ENCODE measurements at places on chromosomes 7 and 10.

DNA sequence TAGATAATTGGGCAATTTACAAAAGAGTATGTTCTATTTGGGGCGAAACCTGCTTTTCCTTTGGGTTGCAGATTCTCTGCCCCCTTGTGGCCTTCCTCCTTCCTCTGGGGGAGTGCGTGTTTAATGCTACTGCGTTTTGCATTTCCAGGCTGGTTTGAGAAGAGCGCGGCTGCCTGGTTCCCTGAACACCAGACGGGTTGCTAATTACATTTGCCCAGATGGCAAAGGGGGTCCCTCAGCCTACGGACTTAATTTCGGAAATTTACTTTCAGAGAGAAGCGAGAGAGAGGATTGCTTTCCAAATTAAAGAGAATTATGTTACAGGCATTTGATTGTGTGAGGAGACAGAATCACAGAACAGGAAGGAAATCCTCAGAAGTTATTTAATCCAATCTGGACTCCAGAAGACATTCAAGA, 91.9 kb upstream of the JAZF1 start:
- peak; percentile 46 for DNase-seq

DNA sequence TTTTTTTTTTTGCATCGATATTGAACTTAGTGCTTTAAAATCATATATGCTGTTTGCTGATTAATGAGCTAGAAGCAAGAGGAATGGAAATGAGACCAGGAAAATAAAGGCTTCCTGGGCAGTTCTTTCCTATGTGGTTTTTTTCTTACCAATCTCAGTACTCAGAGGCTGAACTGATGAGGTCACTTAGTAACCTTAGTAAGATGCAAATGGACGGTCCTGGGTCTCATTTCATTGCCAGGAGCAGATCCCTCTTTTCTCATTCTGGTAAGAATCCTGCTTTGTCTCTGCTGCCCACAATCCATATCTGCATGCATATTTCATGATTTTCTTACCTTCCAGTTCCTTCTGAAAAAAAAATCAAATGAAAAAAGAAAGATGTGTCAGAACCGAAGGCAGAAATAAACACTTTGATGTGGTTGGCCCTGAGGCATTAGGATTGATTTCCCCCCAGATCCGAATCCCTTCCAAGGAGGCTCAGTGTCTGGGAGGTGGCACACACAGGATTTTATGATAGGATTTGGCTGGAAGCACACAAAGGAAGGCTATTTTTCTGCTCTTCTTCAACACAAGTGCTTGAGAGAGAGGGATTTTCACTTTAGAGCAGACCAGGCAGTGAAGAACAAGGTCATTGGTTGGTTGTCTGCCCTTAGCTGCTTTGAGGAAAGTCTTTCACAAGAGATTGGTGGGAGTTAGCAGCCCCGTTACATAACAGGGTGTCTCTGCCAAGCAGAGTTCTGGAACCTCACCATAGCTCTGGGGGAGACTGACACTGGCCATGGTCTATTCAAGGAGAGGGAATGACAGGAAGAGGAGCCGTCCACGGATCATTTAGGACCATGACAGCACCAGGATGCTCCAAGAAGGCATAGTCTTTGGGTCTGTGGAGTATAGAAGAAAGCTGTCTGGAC, 150.0 kb downstream of the CAMK1D start:
- peak; percentile 40 for DNase-seq

DNA sequence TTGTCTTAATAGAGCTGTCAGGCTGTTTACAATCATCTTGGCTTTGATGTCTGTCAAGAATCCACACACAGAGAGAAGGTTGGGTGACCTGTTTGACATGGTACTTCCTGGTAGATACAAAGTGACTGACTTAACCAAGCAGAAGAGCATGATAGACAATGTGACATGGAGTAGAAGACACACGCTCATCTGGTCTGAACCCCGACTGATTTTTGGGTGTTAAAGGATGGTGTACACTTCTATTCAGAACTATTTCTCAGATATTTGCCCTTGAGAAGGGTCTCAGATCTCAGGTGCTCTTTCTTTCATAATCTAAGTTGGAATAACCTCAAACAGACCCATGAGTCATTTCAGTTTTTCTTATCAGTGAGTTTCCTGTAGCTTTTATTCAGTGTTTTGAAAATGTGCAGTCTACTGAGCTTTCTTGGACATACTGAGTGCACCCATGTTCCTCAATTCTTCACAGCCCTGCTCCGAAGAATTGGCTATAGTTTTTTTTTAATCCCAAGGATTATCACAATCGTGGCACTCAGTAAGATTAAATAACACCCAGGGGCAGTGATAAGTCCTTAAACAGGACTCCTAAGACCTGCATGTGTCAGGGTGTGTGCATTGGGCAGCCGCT, 46.4 kb upstream of the NXPH1 start:
- DNase-seq, result no peak

- DNase-seq, result peak; percentile 86
These were observed 18.0 kb downstream of the STX1A start for GRCh38 chr7:73701357-73701995.

- DNase-seq, result no peak
These were observed 75.6 kb upstream of the TCERG1L start for GRCh38 chr10:131387018-131387529.

- DNase-seq, result no peak
These were observed 321.3 kb downstream of the AUTS2 start for GRCh38 chr7:69919426-69920111.

- DNase-seq, result no peak
These were observed 66.8 kb downstream of the POU6F2 start for GRCh38 chr7:39044489-39044888.

DNA sequence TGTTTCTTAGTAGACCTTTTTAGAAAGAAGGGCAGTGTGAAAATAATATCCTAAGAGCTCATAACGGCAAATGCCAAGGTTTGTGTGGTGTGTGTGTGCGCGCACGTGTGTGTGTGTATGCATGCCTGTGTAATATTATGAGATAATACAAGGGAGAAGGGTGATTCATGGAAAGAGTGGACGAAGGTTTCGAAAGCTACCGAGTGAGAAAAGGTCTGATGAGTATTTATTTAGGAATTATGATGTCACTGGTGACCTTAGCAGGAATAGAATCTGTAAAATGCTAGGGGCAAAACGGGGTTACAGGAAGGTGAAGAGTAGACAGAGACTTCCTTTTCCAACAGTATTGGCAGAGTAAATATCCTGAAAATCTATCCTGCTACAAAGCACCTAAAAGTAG, 107.3 kb downstream of the AHR start:
- no peak for DNase-seq

GRCh38 chr7:113120647-113121046, 2.3 kb upstream of the SMIM30 start:
- DNase-seq, result no peak

GRCh38 chr10:112716076-112716475, 234.0 kb upstream of the TCF7L2 start:
- no peak for DNase-seq

- no peak for DNase-seq
These were observed 15.0 kb upstream of the MSS51 start for GRCh38 chr10:73448384-73448783.

DNA sequence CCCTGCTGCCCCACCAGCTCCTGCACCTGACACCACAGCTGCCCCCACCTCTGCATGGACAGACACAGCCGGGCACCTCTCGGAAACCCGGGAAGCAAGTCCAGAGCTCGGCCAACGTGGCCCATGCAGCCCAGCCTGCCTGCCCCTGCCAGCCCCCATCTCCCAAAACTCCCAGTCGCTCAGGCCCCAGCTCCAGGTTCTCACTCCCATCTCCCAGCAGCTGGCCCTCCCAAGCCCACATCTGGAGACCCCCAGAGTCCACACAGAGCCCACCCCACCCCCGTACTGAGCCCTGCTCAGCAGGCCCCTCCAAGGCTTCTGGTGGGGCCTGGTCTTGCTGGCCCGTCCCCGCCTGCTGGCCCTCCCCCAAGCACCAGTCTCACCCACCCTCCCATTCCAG, 32.2 kb upstream of the UTF1 start:
- DNase-seq, result no peak

DNA sequence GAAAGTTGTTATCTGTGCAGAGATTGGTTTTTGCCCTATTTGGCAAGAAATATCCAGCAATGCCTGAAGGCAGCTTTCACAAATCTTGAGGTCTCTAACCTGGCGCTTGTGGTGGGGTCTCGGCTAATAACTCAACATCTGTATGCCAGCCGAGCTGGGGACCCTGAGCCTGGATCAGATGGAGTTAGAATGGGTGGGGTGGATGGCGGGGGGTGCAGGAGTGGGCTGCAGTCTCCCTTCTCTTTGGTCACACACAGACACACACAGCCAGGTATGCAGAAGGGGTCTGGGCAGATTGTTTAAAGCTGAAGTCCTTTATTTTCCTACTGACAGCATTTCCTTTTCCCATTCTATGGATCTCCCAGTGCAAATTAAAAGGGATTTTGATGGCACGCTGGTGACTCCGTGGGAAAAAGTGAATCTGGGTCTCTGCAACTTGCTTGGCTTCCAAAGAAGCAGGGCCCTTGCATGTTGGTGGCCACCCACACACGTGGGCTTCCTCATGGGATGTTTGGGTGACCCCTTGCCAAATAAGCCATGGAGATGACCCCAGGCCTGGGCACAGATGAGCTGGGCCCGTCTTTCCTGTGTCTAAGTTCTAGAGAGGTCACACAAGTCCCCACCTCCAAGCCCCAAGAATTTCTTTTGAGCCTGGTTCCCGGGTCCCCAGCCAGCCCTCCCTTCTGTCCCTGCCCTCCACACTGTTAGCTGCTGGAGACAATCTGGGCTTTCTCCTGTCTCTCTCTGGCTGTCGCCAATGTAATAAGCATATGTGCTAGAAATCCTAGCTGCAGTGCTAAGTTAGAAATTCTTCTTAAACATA, 39.9 kb upstream of the EMX2 start:
- DNase-seq, result no peak

DNA sequence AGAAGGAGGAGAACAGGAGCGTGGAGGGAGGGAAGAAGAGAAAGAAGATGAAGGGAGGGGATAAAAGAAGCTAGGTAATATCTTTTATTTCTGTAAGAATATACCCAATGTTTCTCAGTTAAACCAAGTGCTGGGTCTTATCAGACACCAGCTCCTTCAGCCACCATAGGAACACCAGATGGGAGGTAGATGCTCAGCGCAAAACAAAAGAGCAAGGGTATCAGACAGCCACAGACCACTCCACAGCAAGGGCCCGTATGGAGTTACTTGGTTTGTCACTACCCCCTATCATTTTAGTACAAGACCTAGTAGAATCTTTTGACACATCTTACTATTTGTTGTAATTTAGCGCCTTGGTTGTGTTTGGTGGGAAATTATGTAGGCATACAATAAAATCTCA, 65.9 kb upstream of the FAM133B start:
- no peak for DNase-seq

DNA sequence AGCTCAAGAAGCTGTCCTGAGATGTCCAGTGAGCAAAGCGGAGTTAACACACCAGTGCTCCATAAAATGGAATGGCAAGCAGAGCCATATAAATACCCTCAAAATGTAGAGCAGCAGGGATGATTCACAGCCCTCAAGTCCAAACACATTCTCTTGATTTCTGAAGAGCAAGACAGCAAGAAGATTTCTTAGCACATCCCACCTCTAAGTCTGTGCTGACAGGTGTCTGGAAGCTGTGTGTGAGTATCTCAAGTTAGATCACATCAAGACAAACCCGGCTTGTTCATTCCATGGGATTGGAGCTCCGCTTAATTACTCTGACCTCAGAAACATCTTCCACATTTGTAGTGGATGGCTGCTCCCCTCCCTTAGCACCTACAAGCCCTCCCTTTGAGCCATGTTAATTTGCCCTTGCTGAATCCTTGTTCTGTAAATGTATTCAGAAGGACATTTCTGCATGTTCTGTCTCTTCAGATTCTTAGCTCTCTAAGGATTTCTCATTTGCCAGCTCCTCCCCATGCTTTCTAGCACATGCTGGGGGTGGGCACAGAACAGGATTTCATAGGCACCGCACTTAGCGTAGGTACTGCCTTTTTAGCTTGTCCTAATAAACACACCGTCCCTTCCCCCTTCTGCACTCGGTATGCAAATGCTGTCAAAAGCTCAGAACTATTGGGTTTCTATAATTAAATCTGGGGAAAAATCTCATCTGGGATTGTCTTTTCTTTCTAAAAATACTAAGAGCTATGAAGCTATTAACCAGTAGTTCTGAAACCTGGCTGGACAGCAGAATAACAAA, 112.7 kb downstream of the CPXM2 start:
- DNase-seq, result no peak

DNA sequence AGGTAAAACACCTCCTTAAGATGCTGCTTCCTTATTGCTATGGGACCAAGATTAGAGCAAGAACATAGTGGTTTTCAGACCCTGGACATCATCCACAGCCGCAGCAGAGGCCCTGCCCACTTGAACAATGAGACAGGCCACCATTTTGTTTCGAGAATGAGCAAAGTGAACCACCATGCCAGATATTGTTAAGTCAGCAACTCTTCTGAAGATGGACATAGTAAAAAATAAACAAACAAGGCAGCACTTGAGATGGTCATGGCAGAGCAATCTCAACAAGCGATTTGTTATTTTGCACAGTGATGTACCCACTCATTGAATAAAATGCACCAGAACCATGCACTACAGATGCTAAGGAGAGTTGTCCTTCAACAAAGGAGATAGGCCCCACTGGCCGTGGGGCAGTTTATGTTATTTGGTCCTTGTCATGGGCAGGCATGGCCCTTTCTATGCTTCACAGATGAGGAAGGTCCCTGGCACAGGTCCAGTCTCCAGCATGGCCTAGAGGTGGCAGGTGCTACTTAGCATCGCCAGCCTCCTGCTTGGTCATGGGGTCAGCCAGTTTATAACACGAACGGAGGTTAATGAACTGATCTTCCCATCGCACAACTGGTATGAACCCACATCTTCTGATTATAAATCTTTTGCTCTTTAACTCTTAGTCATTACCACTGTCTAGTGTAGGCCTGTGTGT, 44.1 kb downstream of the IKZF1 start:
- DNase-seq, result no peak

DNA sequence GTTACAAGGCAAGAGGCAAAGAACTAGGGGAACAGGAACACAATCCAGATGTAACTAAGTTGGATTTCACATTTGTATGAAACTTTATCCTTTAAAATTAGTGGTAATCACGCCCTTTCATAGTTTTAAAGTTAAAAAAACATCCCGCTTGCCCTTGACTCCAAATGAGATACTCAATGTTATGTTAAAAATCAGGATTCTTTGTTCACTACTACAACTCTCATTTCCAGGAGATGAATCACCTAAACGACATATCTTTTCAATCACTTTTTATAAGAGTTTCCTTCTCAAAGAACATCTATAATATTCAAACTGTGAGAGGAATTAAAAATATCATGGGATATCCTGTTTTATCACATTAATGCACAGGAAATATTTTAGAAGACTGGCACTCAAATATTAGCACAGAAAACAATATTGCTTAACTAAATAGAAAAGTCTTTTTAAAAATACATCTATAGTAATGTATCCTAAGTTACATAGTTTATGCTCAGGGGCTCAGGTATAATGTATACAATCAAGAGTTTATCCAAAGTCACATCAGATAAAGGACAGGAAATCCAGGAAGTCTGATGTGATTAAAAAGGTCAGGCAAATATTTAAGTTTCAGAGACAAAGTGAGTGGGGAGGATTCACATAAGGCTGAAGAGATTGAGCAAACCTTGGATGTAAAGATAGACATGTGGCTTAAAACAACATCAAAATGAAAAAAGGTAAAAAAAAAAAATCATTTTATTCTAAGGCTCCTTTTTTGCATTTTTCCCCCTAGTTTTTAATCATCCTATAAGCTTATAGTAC, 41.9 kb downstream of the CADPS2 start:
- DNase-seq, result no peak

- DNase-seq, result no peak
These were observed 189.9 kb upstream of the ADO start for GRCh38 chr10:62614389-62615157.
